DMS79 treated with DMSO at 0.1 percent for 48 hours (cell line): ENCODE measurements at places on chromosomes 1 and 21.

DNA sequence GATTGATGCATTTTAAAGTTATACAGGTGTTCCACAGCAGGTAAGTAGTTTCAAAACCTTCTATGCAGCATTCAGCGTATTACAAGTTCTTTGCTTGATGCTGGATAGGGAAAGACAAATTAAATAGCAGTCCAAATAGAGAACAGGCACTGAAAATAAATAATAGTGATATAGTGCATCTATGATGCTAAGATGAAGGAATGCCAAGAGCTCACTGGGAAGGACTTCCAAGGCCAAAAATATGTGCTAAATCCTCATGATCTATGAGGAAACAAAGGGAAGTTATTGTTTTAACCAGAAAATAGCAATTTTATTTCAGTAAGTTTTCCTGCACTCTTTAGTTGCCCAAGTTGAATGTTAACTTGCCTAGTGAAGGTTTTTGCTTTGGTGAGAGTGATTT lies 127.8 kb upstream of the GREM2 start:
- no peak for DNase-seq

- DNase-seq, result no peak
These were observed 38.8 kb downstream of the LUZP1 start for GRCh38 chr1:23129846-23130245.

GRCh38 chr1:215957663-215958062 lies 390.6 kb downstream of the KCTD3 start:
- DNase-seq, result no peak

- DNase-seq, result no peak
These were observed 8.0 kb downstream of the VWA5B1 start for GRCh38 chr1:20298626-20299025.

GRCh38 chr1:239930686-239931262 lies 160.9 kb upstream of the FMN2 start:
- DNase-seq, result no peak

- DNase-seq, result no peak
These were observed 44.8 kb downstream of the NTPCR start for GRCh38 chr1:232995189-232995588.

DNA sequence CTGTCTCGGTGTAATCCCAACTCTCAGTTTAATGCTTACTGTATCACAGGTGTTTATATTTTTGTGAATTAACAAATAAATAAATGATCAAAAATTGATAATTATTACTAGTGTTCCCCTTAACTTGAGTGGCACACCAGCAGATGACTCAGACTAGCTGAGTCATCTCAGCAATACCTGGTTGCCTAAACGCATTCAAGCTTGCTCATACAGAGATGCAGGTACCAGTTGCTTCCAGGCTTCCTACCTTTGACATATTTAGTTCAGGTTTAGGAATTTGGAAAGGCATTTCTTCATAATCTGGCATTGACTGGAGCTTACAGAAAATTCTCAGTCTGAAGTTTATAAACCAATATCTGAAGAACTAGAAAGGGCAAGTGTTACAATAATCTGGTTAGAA lies 78.9 kb upstream of the LMO4 start:
- DNase-seq, result no peak

- no peak for DNase-seq
These were observed 119.2 kb downstream of the ITSN1 start for GRCh38 chr21:33761441-33762036.

GRCh38 chr21:18622383-18622782 lies 218.8 kb upstream of the TMPRSS15 start:
- no peak for DNase-seq

DNA sequence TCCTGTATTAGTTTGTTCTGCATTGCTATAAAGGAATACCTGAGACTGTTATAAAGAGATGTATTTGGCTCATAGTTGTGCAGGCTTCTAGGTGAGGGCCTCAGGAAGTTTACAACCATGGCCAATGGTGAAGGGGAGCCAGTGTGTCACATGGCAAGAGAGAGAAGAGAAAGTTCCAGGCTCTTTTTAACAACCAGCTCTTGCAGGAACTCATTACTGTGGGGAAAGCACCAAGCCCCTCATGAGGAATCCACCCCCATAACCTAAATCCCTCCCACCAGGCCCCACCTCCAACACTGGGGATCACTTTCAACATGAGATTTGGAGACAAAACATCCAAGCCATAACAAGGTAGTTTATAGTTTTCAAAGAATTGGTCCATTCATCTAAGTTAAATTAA lies 5.0 kb upstream of the MEAF6 start:
- DNase-seq, result no peak

GRCh38 chr1:20948101-20948500 lies 161.0 kb upstream of the HP1BP3 start:
- no peak for DNase-seq

GRCh38 chr1:152870831-152871730 lies 7.0 kb upstream of the SMCP start:
- DNase-seq, result peak; percentile 18

GRCh38 chr21:29606613-29607012 lies 307.9 kb downstream of the BACH1 start:
- no peak for DNase-seq
